ENCODE measurements at places on chromosomes 11 and 22.
A peak's percentile ranks its signal among the peaks of the same experiment; 100 is the strongest.

- no peak for DNase-seq
These were observed 356.8 kb downstream of the BRD1 start for GRCh38 chr22:49470741-49471503.

DNA sequence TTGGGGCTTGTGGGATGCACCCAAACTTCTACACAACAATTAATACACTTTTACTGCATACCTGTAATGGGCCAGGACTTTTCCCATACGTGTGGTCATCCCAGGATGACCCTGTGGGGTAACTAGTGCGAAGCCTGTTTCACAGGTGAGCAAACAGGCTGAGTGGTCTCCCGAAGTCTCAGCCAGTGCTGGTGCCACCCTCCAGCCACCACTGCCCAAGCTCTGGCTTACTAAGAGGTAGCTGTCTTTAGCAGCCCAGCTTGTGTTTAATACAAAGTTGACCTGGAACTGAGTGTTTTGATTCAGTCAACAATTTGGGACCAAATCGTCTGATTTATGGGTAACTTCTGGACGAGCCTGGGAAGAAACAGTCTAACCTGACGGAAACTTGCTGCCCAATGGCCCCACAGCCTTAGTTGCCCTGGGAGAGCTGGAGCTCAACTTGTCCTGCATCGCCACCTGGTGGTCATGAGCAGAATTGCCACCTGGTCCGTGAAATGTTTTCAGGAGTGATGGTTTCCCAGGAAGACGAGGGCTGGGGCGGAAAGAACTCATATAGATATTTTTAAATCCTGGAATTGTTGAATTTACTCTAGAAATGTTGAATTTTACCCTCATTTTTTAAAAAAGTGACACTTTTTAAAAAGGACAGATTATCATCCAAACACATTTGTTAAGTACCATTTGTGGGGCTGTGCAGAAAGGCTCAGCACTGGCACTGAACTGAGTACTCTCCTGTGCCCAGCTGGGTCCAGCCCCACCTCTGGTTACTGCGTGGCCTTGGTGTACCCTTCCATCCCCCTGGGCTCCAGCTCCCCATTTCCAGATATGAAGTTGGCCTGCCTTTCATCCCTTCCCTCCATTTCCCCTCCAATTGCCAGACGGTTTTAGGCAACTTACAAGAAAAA is 95.5 kb upstream of the PARVA start:
- DNase-seq: peak; percentile 84

DNA sequence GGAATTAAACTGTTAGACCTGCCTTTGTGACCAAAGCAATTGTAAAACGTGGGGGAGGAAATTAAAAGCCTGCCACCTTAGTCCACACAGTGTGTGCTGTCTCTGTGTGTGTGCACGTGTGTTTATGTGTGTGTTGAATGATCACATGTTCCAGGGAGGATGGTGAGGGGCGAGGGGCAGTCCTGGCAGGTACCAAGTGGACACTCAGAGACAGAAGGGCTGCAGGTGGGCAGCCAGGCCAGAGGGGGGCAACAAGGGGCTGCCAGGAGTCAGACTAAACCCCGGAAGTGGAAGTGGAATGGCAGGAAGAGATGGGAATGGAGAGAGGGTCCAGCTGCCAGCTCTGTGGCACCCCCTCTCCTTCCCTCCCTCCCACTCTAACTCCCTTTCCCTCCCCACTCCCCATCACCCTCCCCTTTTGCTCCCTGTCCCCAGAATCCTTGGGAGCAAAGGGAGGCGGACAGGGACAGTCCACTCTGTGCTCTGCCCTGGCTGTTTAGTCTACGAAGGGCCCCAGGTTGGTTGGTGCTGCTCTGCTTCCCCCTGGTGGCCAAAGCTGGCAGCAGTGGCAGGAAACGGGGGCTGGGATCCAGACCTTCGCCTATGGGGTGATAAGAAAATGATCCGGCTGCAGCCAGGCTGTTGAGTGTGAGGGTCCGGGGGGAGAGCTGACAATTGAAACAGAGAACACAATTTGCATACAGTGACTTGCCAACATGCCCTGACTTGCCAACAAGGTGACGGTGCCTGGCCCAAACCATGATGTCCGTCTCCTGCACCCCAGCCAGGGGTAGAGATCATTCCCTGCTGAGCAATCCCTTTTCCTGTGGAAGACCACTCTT is 24.4 kb downstream of the P2RY2 start:
- DNase-seq: peak; percentile 68

GRCh38 chr11:117796456-117796871 is 552 bp downstream of the DSCAML1 start:
- DNase-seq: no peak

- peak; percentile 65 for DNase-seq
These were observed 650 bp upstream of the MAPK11 start for GRCh38 chr22:50270666-50271394.

- no peak for DNase-seq
These were observed 67.1 kb upstream of the CARD18 start for GRCh38 chr11:105206633-105207032.

- DNase-seq: no peak
These were observed 806 bp upstream of the SAAL1 start for GRCh38 chr11:18106688-18107087.

GRCh38 chr11:6778518-6778917 is 4.3 kb upstream of the OR2AG1 start:
- DNase-seq: no peak

- no peak for DNase-seq
These were observed 166.9 kb downstream of the NAV2 start for GRCh38 chr11:19879307-19880087.

DNA sequence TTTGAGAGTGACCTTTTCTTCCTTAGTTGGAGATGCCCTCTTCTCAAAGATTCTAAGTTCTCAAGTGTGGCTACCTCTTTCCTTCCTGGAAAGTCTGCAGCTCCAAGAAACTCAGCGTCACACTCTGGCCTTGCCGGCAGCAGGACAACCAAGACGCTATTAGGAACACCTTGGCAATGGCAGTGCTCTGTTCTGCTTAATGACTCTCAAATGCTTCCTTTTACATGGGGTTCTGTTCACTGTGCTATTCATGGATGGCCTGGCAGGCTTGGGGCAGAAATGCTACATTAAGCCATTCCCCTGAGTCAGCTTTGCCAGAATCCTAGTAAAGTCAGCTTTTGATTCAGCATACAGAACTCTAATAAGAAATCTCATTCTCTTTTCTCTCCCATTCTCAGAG is 25.9 kb downstream of the LARGE2 start:
- DNase-seq: no peak

DNA sequence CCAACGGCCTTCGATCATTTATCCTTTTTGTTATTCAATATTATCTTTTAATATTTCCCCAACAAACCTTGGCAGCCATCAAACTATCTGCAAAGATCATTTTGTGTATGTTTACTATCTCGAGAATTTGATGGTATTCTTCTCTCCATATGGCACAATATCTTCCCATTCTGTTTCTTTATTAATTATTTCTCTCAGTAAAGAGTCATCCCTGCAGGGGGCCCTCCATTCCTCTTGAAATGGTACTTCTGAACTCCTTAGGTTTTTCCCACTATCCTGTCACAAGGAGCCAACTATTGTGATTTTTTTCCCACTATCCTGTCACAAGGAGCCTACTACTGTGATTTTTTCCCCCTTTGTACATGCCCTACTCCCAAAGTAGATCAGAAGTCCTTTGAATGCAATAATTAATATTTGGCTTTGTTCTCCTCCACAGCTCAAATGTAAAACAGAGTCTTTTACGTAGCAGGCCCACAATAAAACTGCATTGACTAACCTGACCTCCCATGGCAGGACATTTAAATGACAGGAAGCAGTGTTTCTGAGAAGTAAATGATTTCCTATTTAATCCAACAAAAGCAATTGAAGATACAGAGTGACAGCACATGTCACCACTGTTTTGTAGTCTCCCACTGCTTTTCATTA is 43.3 kb downstream of the PDGFD start:
- DNase-seq: no peak

DNA sequence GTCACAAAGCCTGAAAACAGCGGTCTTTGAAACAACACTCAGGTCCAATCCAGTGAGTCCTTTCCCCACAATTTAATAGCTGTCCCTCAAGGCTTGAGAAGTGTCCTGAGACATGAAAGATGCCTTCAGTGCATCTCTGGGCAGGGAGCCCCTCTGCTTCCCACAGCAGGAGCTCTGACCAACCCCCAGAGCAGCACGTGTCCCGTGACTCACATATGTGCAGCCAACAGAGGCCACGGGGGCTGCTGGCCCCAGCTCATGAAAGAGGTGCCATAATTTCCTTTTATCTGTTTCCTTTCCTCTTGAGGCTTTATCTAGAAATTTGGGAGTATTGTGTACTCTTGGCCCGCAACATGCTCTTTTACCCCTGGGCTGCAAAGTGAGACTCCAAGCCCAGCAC is 33.2 kb upstream of the LMO1 start:
- no peak for DNase-seq

DNA sequence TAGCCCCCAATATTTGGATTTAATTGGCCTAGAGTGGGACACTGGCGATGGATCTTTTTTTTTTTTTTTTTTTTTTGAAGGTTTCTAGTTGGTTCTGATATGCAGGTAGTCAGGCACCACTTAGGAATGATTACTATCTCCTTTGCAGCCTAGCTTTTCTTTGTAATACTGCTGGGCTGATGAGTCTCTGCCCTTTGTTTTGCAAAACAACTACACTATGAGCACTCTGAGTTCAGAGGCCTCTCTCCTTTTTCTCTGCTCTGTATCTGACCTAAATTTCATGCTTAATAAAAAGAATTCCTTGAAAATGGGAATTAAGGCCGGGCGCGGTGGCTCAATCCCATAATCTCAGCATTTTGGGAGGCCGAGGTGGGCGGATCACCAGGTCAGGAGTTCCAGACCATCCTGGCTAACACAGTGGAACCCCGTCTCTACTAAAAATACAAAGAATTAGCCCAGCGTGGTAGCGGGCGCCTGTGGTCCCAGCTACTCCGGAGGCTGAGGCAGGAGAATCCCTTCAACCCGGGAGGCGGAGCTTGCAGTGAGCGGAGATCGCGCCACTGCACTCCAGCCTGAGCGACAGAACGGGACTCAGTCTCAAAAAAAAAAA is 1312.3 kb downstream of the FAM181B start:
- DNase-seq: no peak

DNA sequence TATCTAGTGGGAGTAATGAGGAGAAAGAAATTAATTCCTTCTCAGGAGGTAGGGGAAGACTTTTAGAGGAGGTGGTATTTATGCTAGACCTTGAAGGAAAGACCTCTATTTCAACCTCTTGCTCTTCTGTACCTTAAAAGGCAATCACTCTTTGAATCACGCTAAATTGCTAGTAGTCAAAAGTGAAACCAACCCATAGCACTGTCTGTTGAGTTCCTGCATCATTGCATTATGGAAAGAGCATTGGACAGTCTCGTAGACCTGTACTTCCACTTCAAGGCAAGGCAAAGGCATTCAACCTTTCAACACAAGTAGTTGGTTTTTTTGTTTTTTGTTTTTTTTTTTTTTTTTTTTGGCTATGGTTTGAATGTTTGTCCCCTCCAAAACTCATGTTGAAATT is 770.4 kb downstream of the ETS1 start:
- no peak for DNase-seq

DNA sequence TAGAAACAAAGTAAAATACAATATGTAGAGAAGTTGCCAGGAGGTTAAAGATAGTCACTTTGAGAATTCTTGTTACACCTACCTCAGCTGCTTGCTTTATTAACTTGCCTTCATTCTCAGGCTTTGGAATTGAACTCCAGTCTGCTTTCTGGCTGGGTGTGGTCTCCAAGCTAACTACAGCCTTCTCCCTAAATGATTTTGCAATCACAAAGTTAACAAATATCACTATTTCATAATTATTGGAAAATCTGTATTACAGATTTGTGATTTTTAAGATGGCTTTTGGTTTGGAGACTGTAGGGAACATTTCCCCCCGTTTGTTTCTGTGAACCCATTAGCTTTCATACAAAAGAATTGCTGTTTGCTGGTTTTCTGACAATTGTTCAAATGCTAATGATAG is 2.2 kb downstream of the PLAAT5 start:
- no peak for DNase-seq

DNA sequence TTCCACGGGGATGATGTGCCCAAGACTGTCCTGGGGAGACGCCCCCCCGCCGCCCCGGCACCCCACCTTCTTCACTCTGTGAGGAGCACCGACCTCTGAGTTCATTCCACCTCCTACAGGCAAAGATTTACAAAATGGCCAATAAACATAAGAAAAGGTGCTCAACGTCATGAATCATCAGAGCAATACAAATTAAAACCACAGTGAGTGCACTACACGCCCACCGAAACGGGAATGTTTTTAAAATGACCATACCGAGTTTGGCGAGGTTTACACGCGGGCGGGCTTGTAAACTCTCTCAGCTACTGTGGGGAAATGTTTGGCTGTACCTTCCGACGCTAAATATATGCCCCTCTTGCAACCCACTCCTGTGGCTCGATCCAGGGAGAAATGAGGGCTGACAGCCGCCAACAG is 7.9 kb downstream of the NPTXR start:
- DNase-seq: no peak

GRCh38 chr11:8069771-8070170 is 11.2 kb upstream of the TUB start:
- DNase-seq: no peak

GRCh38 chr11:131467645-131468394 is 97.4 kb downstream of the NTM start:
- DNase-seq: no peak

DNA sequence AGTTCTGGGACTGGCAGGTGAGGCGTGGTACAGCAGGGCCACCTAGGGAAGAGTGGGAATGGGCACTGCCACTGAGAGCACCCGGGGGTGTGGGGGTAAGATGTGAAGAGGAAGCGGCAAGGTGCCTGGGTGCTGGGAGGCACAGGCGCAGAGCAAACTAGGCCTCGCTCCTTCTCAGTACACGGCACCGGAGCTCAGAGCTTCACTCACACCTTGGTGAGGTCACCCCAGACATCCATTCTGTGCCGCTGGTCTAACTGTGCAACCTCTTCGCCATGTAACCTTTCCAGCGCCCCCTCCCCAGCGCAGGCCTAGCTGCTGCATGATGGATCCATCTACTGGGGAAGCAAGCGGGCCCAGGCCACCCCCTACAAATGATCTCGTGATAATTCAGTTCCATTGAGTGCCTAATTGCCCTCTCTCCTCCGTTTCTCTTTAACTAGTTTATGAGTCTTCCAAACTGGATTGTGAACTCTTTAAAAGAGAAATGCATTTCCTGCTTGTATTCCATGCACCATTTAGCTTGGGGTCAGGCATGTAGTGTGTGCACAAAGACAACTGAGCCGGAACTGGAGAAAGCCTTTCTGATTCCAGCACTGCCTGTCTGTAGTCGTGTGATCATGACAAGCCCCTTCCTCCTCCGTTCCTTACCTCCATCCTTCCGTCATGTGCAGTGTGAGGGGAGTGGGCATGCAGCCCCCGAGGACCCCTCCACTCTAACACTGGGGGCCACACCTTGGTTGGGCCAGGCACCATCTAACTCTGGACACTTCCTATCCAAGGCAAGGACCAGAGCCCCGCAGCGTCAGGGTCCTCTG is 1475.2 kb downstream of the TBC1D22A start:
- DNase-seq: no peak

GRCh38 chr22:30947173-30947815 is 21.3 kb downstream of the MORC2 start:
- DNase-seq: no peak
